ENCODE measurements at places on chromosomes 4 and X. TPM values are rescaled to one million over a fixed set of nuclear protein-coding genes. Genes with fewer than 3 reads are reported as not detected.

The GLUD2 gene
- 1.6 TPM for total RNA-seq

The CXorf38 gene
- 11.1 TPM for total RNA-seq

The FAM241A gene
- total RNA-seq = 8.9 TPM

The RTL5 gene
- 13.9 TPM for total RNA-seq

GRCh38 chr4:174714393-174715211 is 114.4 kb downstream of the GLRA3 start:
- no peaks in the 10 kb centered on the region for H3K4me1 ChIP-seq
- no peak for DNase-seq

DNA sequence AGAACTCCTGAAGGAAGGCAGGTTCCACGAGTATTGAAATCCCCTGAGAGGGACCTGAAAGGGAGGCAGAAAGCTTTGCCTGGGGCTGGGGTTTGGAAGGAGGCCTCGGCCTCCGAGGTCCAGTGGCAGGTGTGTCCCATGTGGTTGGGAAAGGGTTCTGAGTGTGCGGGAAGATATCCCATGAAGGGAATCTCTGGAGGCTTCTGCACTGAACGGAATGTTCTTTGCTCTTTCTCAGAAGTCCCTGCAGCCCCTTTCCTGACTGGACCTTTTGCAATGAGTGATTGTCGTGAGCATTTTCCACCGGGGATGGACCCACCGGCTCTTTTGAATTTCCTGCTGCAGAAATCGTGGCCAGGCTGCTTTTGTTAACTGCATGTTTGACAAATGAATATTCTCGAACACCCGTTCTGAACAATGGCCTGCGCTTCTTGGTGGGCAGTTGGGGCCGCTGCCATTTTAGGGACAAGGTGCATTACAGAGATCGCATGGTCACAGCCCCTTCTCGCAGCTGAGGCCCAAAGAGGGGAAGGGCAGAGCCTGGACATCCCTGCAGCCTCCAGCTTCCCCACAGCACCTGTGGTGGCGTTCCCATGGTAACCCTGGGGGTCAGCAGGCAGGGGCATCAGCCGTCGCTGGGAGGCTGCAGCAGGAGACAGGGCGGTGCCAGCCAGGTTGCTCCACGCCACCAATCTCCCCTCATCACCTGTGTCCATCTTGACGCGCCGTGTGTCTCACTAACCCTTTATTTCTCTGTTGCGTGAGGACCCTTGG is 18.3 kb upstream of the HTRA3 start:
- H3K4me1 ChIP-seq = no peaks in the 10 kb centered on the region
- H3K27me3 ChIP-seq = no peaks in the 10 kb centered on the region
- no peaks in the 10 kb centered on the region for H3K36me3 ChIP-seq
- no peak overlapping the region for H3K27ac ChIP-seq
- no peak overlapping the region for H3K4me3 ChIP-seq

DNA sequence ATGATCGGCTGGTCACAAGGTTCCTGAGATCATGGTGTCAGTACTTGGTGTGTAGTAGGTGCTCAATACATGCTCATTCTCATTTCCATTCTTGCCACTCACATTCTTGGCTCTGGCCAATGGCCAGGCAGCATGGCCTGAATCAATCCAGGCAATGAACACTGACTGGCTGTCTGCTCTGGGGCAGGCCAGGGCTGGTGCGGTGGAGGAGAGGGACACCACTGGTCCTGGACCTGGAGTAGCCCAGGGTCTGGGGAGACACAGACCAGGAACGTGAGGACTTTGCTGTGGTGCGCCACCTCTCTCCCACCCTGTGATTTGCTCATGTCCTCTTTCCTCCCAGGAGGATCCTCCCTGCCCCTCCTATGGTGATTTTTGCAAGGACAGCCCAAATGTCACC is 119.4 kb downstream of the PSAPL1 start:
- DNase-seq = no peak
- no peaks in the 10 kb centered on the region for H3K4me1 ChIP-seq
- H3K4me3 ChIP-seq = no peak overlapping the region
- H3K27ac ChIP-seq = no peak overlapping the region

DNA sequence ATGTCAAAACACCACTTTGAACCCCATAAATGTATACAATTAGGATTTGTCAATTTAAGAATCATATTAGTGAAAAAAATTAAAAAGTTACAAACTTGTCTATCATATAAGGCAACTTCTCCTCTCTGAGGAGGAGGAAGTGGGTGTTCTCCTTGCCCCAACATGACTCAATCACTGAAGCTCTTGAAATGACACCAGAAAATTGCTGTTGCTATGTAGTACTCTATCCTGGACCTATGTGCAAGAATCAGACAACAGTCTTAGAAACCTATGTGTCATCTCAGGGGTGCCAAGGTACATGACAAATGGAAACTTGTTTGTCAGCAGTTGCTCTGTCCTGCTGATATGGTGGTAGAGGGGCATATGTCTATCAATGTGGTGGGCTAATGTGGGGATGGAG is 47.7 kb downstream of the HMGB3 start:
- H3K4me3 ChIP-seq = no peak overlapping the region
- H3K27me3 ChIP-seq = no peaks in the 10 kb centered on the region
- no peaks in the 10 kb centered on the region for H3K36me3 ChIP-seq
- H3K27ac ChIP-seq = no peak overlapping the region

- no peak overlapping the region for H3K4me3 ChIP-seq
- no peak overlapping the region for H3K27ac ChIP-seq
- no peaks in the 10 kb centered on the region for H3K4me1 ChIP-seq
- no peak for DNase-seq
- no peaks in the 10 kb centered on the region for H3K27me3 ChIP-seq
- no peaks in the 10 kb centered on the region for H3K36me3 ChIP-seq
These were observed 170.0 kb upstream of the RPL34 start for GRCh38 chr4:108450236-108450898.

- H3K36me3 ChIP-seq = no peaks in the 10 kb centered on the region
- DNase-seq = no peak
- no peak overlapping the region for H3K27ac ChIP-seq
- H3K27me3 ChIP-seq = no peaks in the 10 kb centered on the region
- H3K4me1 ChIP-seq = no peaks in the 10 kb centered on the region
These were observed 44.2 kb downstream of the MID1IP1 start for GRCh38 chrX:38845426-38845825.

DNA sequence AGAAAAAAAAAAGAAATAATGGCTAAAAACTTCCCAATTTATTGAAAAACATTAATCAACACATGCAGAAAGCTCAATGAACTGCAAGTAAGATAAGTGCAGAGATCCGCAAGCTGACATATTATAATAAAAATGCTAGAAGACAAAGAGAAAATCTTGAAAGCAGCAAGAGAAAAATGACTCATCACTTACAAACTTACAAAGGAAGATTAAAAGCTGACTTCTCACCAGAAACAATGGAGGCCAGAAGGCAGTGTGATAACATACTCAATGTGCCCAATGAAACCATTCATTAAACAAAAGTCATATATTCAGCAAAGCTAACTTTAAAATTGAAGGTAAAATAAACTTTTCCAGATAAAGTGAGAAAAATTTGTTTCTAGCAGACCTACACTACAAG is 7.3 kb upstream of the BRWD3 start:
- H3K27me3 ChIP-seq = no peaks in the 10 kb centered on the region
- no peak overlapping the region for H3K27ac ChIP-seq
- H3K4me3 ChIP-seq = no peak overlapping the region
- no peak for DNase-seq
- no peaks in the 10 kb centered on the region for H3K36me3 ChIP-seq
- H3K4me1 ChIP-seq = no peaks in the 10 kb centered on the region
